ENCODE measurements at places on chromosomes 16 and 17.

- peak; percentile 79 for DNase-seq
Observed at GRCh38 chr17:48636177-48637018, 10.2 kb upstream of the HOXB9 start.

- DNase-seq: no peak
Observed at GRCh38 chr17:72562615-72563188, 441.9 kb downstream of the SOX9 start.

- DNase-seq: no peak
Observed at GRCh38 chr17:82844796-82845162, 5.0 kb upstream of the ZNF750 start.

DNA sequence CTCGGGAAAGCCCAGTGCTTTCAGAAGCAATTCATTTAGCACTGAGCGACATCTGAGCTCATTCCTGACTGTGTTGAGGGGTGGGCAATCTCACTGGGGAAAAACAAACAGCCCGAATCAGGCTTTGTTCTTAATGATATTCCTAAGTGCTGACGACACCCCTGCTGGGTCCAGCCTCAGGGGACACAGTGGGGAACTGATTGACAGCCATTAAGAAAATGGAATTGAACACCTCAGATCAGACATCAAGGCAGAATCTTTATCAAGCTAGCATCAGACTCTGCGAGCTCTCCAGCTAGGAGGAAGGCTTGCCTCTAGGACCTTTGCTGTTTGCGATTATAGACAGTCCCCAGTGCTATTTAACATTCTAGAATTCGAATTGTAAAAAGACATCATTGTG is 22.5 kb upstream of the LYRM9 start:
- no peak for DNase-seq

- no peak for DNase-seq
Observed at GRCh38 chr16:83403761-83404160, 404.0 kb upstream of the HSBP1 start.

GRCh38 chr17:80445726-80446110 is 30.7 kb downstream of the NPTX1 start:
- DNase-seq: no peak

- DNase-seq: no peak
Observed at GRCh38 chr16:70758786-70759185, 42.2 kb downstream of the VAC14 start.

DNA sequence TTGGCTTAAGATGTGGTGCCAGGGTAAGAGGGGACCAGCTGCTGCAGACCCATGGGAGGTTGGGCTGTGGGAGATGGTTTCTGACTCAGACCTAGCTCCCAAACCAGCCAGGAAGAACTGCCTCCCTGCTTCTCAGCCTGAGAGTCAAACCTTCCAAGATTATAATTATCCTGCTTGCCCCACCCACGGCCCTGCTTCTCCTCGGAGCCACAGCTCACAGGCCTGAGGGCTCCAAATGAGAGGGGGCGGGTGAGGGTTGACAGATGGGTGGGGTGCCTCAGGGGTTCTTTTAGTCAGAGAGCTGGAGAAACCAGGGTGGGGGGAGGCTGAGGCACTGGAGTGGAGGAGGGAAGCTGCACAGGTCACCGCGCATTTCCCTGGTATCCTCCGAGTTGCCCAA is 28.7 kb upstream of the GRIN2A start:
- no peak for DNase-seq

- DNase-seq: no peak
Observed at GRCh38 chr17:48406936-48407567, 23.0 kb downstream of the SKAP1 start.

DNA sequence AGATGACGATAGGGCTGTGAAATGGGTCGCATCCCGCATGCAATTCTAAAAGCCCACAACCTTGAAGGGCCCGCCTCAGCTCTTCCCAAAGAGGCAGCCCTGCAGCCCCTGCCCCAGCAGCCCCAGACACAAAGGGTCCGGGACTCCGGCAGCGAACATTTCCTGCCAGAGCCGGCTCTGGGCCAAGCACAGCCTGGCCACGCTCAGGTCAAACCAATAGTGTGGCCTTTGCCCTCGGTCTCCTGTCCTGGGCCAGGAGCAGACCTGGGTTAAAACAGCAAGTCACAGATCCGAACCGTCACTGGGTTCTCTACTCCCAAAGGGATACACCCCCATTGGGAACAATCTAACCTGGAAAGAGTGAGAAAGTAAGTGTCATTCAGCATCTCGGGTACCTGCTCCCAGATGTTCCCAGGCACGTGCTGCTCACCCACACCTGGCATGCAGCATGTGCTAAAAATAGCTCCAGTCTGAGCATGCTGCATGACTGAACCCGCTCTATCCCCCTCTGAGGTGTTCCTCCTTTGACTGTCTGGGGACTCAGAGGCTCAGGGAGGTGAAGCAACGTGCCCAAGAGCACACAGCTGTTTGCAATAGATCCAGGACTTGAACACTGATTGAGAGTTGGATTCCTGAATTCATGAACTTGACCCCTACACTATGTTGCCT is 22.2 kb upstream of the ATP2A3 start:
- no peak for DNase-seq

- no peak for DNase-seq
Observed at GRCh38 chr17:58285422-58285810, 4.7 kb upstream of the MPO start.

GRCh38 chr16:84005391-84005790 is 37.2 kb downstream of the SLC38A8 start:
- no peak for DNase-seq

DNA sequence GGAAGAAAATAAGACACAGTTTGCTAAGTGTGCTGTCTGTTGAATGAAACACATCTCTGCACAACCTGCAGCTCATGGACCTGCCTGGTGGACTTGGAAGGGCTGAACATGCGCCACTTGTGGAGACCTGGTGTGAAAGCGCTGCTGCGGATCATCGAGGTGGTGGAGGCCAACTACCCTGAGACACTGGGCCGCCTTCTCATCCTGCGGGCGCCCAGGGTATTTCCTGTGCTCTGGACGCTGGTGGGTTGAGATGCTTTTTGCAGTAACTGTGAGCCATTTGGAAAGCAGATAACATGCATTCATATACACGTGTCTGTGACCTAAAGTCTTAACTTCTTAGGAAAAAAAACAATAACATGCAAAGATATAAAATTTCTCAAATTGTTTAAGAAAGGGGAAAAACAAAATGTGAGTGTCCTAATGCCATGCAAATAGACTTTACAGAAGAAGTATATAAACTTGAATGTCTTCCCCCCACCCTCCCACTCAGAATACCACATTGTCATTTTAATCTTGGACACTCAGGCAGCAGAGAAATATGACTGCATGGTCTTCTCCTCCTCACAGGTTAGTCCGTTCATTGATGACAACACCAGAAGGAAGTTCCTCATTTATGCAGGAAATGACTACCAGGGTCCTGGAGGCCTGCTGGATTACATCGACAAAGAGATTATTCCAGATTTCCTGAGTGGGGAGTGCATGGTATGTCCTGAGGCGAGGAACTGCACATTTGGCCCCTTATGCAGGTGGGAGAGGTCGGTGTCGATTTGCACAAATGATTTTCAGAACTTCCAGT is 65.6 kb downstream of the SEC14L1 start:
- DNase-seq: no peak

DNA sequence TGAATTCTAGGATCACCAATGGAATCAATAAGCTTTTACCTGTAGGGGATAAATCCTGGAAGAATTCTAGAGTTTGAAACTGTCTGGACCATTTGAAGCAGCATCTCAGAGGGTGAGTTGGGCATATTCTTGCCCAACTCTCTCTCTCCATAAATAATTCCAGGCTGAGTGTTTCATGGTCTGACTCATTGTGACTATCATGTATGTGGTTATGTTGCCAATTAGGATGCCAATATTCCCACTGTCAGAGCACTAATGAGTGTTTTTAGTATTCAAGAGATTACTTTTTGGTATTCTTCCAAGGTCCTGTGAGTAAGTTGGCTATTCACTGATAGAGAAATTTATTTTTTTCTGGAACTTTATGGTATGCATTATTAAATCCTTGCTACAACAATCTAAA is 456.9 kb downstream of the TOX3 start:
- DNase-seq: no peak

DNA sequence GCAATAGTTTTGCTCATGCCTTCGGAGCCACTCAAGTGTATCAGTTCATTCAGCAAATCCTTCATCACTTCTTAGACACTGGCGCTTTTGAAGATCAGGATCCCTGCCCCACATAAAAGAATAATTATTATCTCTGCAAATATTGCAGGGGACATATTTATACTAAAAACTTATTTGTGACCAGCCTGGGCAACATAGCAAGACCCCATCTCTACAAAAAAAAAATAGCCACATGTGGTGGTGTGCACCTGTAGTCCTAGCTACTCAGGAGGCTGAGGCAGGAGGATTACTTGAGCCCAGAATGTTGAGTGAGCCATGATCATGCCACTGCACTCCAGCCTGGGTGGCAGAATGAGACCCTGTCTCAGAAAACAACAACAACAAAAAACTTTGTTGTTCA is 1.7 kb upstream of the APPBP2 start:
- DNase-seq: no peak

DNA sequence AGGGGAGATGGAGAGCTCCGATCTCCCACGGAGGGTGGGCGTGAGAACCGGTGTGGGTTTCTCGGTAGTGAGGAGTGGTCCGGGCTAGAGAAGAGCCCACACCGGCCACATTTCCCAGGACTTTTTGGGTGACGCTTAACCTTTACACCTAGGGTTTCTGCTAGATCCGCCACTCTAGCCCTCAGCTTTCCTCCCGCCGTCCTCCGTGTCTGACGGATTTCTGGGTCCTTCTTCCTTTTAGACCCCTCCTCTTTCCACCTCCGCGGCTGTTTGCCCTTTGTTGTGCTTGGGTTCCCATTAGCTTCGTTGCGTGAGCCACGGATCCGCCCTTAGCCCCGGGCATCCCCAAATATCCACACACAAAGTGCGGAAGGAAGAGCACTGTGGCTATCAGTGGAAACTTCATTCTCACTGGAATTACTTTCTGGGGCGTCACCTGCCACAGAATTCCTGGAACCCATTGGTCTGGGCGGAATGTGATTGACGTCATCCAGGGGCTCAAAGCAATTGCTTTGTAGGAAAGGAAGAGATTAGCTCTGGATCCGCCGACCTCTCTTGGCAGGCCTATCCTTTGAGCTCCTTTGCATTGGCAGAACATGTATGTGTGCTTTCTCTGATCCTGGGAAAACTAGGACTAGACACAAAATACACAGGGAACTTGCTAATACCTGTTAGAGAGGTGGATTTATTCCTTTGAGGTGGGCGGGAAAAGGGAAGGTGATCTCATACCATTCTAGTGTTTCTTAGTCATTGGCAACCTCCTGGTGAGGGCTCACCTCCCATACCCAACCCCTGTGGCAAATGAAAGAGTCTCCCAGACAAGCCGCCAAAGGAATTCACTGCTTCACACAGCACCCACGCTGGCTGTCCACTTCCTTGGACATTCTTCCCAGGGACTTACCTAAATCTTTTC is 654 bp downstream of the TNFAIP1 start:
- DNase-seq: peak; percentile 59

- no peak for DNase-seq
Observed at GRCh38 chr16:51407921-51408320, 256.9 kb upstream of the SALL1 start.

- DNase-seq: no peak
Observed at GRCh38 chr17:80693511-80693910, 148.9 kb downstream of the RPTOR start.

DNA sequence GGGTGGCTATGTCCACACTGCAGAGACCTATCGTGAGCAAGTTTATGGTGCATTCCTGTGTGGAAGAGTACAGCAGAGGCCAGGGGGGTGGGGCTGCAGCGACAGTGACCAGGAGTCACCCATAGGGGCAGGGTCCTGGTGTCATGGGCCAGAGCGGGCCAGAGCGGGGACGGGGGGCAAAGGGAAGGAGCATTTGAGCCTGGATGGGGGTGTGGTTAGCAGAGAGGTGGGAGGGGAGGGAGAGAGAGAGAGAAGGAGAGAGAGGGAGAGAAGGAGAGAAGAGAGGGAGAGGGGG is 17.8 kb downstream of the JPH3 start:
- no peak for DNase-seq

DNA sequence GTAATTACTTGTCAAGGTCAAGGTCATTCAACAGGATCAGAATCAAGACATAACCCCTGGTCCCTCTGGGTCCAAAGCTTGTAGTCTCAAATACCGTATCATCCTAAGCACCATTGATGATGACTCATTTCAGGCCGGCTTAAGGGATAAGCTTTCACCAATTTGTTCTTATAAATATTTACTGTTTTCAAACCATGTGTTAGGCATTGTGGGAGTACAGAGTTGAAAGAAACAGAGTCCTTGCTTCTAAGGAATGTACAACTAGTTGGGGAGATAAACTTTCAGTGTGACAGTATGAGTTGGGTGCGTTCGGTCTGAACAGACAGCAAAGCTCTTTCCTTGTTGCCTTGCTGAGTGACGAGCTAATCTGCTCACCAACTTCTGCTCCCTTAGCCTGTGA is 183.5 kb upstream of the MAF start:
- no peak for DNase-seq

- DNase-seq: no peak
Observed at GRCh38 chr16:7026639-7027038, 306.0 kb upstream of the RBFOX1 start.

- no peak for DNase-seq
Observed at GRCh38 chr17:82973456-82974135, 105.8 kb upstream of the METRNL start.

DNA sequence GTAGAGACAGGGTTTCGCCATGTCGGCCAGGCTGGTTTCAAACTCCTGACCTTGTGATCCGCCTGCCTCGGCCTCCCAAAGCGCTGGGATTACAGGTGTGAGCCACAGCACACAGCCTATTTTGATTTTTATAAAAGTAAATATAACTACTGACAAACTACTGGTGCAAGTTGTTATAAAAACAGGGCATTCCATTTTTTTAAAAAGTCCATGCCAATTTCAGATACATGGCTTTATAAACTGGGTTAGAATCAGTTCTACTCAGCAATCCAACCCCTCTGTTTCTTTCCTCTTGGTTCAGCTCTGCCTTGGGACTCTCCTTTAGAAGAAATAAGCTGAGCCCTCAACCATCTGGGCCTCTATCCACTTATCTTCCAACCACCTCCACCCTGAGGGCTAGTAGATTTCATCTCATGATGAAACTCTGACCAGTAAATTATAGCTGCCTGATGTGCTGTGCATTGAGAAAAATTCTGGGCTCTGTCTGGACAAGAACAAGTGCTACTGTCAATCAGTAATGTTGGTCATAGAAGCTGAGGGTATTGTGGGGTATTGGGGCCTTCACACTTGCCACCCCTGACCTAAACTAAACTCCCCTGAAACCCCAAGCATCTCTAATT is 10.2 kb downstream of the RANBP10 start:
- peak; percentile 71 for DNase-seq

DNA sequence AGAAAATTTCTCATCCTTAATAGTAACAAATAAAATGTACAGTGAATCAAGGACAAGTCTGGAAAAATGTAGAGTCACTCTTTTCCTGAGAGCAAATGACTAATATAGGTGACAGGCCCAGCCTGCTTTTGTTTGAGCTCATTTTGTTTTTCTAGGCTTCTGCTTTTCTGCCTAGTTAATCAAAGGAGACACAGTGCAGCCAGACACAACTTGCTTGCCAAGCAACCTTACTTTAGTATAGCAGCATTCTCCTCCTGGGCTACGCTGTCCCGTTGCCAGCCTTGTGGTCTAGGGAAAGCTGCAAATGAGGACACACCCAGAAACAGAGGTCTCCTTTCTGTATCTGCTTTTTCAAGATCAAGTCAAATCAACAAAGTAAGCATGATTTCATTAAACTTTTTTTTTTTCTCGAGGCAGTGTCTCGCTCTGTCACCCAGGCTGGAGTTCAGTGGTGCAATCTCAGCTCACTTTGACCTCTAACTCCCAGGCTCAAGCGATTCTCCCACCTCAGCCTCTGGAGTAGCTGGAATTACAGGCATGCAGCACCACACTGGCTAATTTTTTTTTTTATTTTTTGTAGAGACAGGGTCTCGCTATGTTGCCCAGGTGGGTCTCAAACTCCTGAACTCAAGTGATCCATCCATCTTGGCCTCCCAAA is 17.2 kb downstream of the GINS3 start:
- DNase-seq: peak; percentile 95
